Anterior cingulate cortex (tissue), 58 donors: ENCODE measurements at places on chromosomes 6 and 20.

GRCh38 chr20:1323256-1323655, 5.7 kb downstream of the SDCBP2 start:
- DNase-seq = no peak

DNA sequence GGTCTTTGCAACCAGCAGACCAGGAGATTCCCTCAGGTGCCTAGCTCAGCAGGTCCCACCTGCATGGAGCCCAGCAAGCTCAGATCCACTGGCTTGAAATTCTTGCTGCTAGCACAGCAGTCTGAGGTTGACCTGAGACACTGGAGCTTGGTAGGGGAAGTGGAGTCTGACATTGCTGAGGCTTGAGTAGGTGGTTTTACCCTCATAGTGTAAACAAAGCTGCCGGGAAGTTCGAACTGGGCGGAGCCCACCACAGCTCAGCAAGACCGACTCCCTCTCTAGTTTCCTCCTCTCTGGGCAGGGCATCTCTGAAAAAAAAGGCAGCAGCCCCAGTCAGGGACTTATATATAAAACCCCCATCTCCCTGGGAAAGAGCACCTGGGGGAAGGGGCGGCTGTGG, 34.3 kb downstream of the PRSS35 start:
- DNase-seq = no peak

- DNase-seq = no peak
Measured at GRCh38 chr6:22413681-22414311, 117.0 kb upstream of the PRL start.

GRCh38 chr20:49701241-49701790, 12.4 kb downstream of the B4GALT5 start:
- no peak for DNase-seq

DNA sequence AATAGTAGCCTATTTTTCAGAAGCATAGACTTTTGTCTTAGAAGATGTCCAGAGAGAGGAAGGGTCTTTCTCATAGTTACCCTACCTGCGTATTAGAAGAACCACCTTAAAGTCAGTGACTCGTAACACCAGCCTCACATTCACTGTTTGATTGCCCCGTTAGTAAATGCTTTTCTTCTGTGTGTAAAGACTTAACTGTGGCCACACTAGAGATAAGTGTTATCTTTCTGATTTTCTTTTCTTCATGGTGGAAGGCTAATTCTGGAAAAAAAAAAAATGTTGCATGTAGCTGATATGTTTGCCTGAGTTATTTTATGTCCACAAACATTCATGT, 83.9 kb downstream of the SAMD3 start:
- DNase-seq = no peak

DNA sequence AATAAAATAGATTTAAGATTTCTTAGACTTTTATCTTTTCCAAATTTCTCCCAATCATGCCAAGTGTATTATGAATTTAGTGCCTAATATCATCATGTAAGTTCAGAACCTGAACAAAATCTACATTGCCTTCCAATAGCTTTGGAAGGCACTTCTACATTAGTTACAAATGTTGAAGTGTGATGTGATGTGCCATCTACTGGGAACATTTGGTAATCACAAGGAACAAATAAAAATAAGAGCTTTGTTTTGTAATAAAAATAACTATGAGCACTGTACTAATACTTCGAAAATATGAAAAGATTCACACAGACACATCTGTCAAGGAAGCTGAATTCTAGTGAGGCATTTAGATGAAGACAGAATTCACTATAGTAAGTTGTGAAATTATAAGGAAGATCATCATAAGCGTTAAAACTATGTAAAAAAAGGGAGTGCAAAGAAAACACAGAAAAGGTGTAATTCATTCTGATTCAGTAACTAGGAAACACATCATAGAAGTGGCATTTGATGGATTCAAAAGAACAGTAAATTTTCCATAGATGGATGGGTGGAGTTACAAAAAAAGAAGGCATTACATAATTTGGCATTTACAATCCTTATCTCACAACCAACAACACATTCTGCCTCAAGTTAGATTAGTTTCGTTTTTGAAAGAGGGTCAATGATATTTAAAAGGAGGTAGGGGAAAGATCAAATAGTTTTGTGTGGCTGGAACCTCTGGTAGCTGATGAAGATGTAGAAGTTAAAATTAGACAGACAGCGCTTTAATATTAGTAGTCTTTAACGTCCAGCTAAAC, 161.0 kb downstream of the ASCC3 start:
- DNase-seq = no peak

- DNase-seq = no peak
Measured at GRCh38 chr6:47111685-47112084, 69.6 kb upstream of the ADGRF1 start.

- DNase-seq = no peak
Measured at GRCh38 chr20:64063389-64064144, 569 bp downstream of the TCEA2 start.

GRCh38 chr6:80091506-80091905, 15.0 kb upstream of the BCKDHB start:
- no peak for DNase-seq

- DNase-seq = no peak
Measured at GRCh38 chr6:141426400-141426980, 706.2 kb upstream of the GJE1 start.

GRCh38 chr6:108454356-108454755, 106.4 kb upstream of the FOXO3 start:
- DNase-seq = no peak

DNA sequence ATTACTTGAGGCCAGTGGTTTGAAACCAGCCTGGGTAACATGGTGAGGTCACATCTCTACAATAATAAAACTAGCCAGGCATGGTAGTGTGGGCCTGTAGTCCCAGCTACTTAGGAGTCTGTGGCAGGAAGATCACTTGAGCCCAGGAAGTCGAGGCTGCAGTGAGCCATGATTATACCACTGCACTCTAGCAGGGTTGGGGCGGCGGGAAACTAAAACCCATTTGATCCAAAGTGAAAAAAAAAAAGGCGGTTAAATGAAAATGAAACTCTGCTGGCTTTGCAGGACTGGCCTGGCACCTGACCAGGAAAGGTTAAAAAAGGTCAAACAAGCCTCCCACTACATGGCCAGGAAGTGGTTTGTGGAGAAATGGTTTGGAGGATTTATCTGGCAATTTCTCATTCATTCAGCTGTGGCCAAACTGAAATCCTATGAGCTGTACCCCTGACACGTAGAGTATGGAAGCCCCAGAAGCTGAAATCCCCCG, 36.6 kb downstream of the MTRES1 start:
- DNase-seq = no peak

DNA sequence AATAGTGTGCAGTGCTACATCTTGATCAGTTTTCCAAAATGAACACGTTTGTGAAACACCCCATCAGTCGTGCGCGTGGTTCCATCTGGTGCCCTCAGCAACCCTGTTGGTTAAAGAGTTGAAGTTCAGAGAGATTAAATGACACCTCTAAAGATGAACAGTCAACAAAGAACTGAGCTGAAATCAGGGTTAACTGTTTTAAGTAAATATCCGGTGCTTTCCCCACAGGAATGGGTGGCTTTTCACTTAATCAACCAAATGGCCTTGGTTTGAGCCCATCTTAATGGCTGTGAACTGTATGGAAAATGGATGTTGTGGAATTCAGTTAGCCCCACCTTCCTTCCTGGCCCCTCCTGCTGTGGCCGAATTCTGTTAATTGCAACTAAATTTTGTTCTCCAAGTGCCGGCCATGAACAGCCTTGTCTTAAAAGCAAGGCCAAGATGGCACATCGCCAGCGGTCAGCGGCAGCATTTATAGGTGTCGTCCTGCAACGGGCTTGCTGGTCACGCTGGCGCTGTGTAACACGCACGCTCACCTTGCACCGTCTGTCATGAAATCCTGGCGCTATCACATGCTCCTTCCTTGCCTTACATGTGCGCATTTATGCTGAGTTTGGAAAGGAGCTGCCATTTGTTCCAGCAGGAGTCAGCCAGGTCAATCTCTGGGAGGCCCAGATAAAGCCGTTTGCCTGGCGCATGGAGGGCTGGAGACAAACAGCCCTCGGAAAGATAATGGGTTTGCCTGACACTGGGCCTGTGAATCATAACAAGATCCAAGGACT, 164.5 kb downstream of the ERMARD start:
- no peak for DNase-seq

- no peak for DNase-seq
Measured at GRCh38 chr20:58267389-58268215, 39.1 kb upstream of the ANKRD60 start.

- no peak for DNase-seq
Measured at GRCh38 chr6:80550281-80550680, 443.8 kb downstream of the BCKDHB start.

DNA sequence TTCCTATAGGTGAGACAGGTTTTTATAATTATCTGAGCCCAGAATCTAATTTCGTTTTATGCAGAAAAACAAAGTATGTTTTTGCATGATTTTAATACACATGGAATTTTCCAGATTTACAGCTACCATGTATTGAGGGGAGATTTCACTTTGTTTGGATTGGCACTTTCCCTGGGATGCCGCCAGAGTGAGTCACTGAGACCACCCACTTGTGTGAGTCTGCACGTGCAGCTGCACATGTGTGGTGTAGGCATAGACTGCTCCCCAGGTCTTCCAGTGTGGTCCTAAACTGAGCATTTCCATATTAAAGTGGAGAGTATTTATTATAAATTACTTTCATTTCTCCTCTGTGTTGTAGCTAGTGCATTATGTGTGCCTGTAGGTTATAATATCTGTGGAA, 186.8 kb downstream of the UBE3D start:
- no peak for DNase-seq

GRCh38 chr20:21437248-21437647, 39.9 kb upstream of the NKX2-4 start:
- no peak for DNase-seq

DNA sequence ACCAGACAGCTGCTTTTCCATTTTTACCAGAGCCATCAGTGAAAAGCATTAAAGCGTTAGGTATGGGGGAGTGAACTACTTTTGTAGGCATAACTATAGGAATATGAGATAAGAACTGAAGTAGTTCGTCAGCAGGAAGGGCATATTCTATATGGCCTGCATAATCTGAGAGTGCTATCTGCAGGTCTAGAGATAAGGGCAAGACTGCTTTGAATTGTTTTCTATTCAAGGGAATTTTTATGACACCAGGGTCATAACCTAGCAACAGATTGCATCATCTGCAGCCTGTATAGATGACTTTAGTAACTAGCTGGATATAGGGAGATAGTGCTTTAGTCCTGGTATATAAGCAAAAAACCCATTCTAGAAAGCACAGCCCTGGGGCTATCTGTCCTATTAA, 437.3 kb upstream of the HTR1E start:
- no peak for DNase-seq

GRCh38 chr6:139713900-139714506, 339.6 kb upstream of the CITED2 start:
- DNase-seq = no peak

- peak; percentile 60 for DNase-seq
Measured at GRCh38 chr6:29752451-29753308, 29.4 kb downstream of the HLA-F start.

DNA sequence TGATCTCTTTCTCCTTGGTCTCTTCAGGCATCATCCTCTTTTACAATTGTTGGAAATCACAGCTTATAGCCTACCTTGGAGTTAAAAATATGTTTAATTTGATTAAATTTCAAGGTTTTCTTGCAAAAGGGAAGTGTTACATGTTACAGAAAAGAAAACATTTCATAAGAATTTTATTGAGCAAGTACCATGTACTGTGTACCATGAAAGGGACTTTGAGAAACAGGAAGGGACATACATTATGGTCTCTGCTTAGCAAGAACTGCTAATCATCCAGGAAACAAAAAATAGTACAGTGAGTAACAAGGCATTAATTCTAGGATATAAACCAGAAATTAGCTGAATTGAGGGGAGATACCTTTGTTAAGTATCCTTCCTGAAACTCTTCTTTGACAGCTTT, 145.3 kb upstream of the SPACA1 start:
- DNase-seq = no peak

- no peak for DNase-seq
Measured at GRCh38 chr6:139064981-139065665, 36.6 kb downstream of the ABRACL start.

DNA sequence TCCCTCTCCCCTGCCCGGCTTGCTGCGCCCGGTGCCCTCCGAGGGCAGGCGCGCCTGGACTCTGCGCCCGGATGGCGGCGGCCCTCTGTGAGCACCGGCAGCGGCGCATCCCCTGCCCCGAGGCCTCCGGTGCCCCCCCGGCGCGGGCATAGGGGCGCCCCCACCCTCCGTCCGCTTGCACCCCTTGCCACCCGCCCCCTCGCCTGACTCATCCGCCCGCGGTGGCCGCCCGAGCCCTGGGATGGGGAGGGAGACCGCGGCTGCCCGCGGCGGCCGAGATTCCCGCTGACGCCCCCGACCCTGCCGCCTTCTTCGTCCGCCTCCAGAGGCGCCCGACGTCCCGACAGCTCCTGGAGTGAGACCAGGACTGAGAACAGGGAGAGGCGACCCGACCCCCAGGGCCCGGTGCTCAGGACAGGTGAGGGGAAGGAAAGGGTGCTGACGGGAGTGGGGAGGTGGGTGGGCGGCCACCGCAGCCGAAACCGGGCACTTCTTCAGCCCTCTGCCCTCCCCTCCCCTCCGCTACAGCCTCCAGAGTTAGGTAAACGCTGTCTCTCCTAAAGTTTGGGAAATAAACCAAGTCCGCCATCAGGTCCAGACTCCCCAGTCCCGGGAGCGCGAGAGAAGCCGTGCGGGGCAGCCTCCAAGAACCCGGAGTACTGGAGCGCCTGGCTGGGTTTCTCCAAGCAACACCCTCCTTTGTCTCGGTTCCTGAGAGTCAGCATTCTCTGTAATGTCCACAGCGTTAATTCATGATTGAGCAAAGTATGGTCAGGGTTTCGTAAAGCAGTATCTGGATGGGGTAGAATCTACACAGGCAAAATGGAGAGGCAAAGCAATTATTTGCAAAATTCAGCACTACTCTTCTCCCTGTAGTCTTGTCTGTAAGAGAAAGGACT, 539 bp downstream of the TMEM200A start:
- DNase-seq = peak; percentile 4

DNA sequence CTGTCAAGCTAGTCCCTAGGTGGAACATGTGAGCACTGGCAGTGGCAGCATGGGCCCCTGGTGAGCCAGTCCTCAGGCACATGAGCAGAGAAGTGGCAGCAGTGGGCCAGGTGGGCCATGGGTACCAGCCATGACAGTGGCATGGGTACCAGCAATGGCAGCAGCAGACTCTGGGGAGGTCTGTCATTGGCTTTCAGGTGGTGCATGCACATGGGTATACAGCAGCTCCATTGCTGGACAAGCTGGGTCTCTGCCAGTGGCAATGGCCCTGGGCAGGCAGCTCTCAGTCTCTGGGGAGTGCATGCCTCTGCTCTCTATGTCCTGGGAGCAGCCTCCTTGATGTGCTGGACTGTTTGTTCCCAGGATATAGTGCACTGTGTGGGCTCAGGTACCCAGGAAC, 65.3 kb downstream of the KAT14 start:
- no peak for DNase-seq

DNA sequence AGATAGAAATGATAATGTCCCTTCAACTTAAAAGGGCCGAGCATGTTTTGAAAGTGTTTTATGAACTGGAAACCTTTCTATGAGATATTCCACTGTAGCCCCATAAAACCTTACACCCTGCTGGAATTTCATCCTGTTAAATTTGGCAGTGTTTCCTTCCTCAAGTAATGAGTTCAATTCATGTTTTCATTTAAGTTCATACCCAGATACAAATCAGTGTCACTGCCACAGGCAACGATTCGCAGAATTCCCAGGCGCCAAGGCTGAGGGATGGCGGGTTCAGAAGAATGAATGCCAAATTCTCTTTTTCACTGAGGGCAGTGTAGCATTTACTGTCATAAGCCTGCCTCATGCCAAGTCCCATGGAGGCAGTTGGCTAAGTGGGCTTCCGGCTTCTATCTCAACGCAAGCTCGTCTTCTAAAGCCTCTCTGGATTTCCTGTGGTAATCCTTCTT, 511.8 kb upstream of the ID4 start:
- no peak for DNase-seq

GRCh38 chr6:157806856-157807215, 16.2 kb upstream of the SNX9 start:
- no peak for DNase-seq
